Stomach (tissue), 19 donors: ENCODE measurements at places on chromosomes 16 and 17. TPM values are rescaled to one million over a fixed set of nuclear protein-coding genes. Genes with fewer than 3 reads are reported as not detected.
A peak's percentile ranks its signal among the peaks of the same experiment; 100 is the strongest.

DNA sequence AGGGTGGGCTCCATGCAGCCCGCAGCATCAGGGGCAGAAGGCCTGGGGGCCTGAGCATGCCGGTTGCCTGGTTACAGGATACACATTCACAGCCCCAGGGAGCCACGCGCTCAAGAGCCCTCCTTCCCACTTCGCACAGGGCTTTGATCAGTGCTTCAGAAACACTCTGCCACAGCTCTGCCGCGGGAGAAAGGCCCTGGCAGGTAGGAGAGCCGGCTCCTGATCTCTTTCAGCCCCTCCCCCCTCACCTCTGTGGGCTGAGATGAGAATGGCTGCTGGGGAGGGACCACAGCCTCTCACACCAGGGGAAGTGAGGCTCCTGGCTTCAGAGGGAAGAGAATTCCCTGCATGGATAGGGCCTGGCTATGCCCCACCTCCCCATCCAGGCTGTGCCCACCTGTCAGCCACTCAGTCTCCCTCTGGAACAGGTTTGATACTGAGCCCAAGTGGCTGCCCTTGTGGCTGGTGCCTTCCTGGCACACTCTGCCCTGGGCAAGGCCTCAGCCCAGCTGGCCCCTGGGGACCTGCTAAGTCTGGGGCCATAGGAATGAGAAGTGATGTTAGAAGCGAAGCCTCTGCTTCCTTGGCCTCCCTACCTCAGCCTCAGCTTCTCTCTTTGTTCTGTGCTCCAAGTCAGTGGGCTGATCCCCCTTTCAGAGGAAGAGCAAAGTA is 8.6 kb downstream of the DOK4 start:
- DNase-seq: no peak

GRCh38 chr17:36000732-36001109 is 632 bp downstream of the CCL15 start:
- DNase-seq: peak; percentile 31

DNA sequence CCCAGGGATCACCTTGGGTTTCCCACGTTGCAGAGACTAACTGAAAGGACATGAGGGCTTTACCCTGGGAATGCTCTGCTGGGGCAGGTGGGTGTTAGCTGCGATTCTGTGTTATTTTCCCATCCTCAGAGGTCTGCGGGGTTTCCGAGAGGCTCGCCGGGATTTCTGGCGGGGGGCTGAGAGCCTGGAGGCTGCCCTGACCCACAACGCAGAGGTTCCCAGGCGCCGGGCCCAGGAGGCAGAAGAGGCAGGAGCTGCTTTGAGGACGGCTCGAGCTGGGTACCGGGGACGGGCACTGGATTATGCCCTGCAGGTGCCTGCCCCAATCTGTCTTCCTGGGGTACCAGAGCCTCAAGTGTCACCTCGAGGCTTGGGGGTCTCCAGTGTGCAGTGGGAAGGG is 6.9 kb downstream of the ACAP1 start:
- no peak for DNase-seq

Gene PDILT
- total RNA-seq: 34.8 TPM

- DNase-seq: no peak
Observed at GRCh38 chr16:29974291-29975133, 844 bp downstream of the TAOK2 start.

- DNase-seq: no peak
Observed at GRCh38 chr17:43570518-43570928, 24.4 kb upstream of the ETV4 start.

DNA sequence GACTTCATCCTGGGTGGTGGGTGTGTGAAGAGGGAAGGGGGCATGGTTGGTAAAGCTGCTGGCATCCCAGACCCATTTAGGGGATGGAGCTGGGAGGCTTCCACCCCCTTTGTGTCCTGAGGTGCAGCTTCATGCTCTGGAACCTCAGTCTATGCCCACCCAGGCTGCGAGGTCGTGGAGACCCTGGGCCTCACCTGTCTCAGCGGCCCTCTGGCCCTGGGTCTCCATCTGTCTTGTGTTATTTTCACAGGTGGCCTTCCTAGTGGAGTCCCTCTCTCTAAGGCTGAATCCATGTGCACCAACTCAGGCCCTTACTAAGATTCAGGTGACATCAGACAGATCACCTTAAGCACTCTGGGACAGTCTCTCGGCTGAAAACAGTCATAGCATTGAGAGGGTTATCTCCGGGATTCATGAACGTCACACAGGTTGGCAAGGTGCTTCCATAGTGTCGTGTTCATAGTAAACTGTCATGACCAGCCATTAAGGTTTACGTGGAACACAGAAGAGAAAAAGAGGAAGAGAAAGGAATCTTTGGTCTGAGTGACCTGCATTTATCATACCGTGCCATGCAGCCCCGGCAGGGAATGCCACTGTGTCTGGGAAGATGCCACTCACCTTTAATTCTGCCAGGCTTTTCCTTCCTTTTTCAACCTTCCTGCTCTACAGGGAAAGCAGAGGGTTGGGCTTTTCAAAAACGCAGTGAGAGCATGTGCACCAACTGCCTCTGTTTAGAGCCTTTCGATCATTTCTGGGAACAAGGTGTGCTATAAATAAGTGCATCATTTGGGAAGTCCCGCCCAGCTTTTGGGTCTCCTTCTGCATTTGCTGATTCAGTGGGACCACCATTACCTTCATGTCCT is 4.5 kb upstream of the FOXL1 start:
- DNase-seq: no peak
